ENCODE measurements at places on chromosomes 6 and 20.

GRCh38 chr20:16590041-16590633 lies 16.9 kb upstream of the KIF16B start:
- DNase-seq: no peak

- DNase-seq: no peak
Observed at GRCh38 chr20:11651647-11652046, 266.0 kb upstream of the BTBD3 start.

- DNase-seq: no peak
Observed at GRCh38 chr6:112178846-112179245, 75.5 kb downstream of the LAMA4 start.

DNA sequence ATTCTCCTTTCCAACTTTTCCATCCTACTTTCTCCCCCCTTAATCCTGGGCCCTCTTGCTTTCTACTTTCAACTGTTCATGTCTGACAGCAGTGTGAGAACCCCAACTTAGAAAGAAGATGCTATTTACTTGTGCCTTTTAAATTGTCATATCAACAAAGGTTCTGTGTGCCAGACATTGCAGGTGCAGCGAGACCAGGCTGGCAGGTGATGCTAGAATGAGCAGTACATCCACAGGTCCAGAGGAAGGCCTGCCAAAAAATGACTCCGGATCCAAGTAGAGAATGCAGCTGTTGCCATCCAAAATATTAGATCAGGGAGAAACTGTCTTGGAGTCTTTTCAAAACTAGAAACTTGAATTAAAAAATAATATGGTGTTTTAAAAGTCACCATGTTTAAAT lies 510.5 kb downstream of the LMBRD1 start:
- DNase-seq: no peak

GRCh38 chr6:98092331-98092730 lies 742.0 kb upstream of the POU3F2 start:
- no peak for DNase-seq

- no peak for DNase-seq
Observed at GRCh38 chr20:41330343-41330720, 10.3 kb upstream of the LPIN3 start.

GRCh38 chr6:44129841-44130322 lies 2.5 kb downstream of the TMEM63B start:
- DNase-seq: no peak

DNA sequence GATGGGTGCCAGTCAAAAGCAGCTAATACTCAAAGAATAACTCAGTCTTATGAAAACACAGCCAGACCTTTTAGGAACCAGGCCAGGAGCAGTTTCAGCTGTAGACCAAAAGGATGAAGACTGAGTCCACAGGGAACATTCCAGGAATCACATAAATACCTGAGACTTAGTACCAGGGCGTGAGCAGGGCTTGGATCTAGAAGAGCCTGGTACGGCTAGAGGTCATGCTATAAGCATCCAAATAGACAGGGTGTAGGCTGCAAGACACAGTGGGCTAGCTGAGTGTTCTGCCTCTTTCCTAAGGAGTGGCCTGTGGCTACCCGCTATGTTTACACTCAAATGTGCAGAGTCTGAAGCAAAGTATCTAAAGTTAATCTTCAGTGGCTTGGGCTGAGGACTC lies 29.5 kb upstream of the LRRC1 start:
- no peak for DNase-seq

GRCh38 chr6:128192972-128193371 lies 292.1 kb upstream of the THEMIS start:
- DNase-seq: no peak

DNA sequence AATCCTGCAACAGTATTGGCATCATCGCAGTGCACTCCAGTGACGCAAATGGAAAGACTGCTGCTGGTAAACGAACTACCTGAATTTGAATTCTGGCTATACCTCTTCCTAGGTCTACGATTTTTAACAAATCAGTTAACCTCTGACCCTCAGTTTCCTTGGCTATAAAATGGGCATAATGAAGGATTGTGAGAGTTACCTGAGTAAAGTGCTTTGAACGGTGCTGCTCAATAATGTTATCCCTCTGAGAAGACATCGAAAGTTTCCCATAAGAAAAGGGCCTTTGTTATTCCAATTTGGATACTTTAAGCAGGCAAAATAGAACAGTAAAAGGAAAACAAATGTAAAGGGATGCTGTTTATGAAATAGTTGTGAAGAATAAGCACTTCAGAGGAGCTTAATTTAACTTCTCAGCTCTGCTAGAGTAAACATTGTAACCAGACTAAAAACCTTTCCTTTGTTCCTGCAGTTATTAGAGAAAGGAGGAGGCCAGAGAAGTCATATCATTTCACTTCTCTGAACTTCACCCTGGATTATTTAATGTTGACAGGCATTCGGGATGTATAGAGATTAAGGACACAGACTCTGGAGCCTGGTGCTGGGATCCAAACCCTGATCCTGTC lies 5.8 kb downstream of the SGK1 start:
- DNase-seq: no peak

- no peak for DNase-seq
Observed at GRCh38 chr6:39452306-39453145, 130.0 kb upstream of the KCNK16 start.

DNA sequence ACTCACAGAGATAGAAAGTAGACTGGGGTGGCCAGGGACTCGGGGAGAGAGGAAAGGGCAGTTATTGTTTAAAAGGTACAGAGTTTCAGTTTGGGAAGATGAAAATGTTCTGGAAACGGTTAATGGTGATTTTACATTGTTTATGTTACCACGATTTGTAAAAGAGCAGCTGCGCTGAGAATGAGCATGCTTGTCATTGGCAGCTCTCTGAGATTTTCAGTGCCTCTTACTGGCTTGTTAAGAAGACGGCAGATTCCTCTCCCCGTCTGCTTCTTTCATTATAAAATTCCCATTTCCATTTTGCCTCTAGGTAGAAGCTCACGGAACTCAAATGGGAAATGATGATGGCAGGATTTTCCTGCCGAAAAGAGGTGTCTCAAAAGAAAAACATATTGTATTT lies 39.7 kb upstream of the PPP1R3G start:
- no peak for DNase-seq

GRCh38 chr6:91029211-91029610 lies 442.3 kb upstream of the MAP3K7 start:
- DNase-seq: no peak

GRCh38 chr6:166308033-166308768 lies at the start of gene PRR18:
Gene PRR18, minus strand, starts transcription at chr6:166308392. Its CDS starts 250 bp downstream, at chr6:166308142.
- peak; percentile 82 for DNase-seq

DNA sequence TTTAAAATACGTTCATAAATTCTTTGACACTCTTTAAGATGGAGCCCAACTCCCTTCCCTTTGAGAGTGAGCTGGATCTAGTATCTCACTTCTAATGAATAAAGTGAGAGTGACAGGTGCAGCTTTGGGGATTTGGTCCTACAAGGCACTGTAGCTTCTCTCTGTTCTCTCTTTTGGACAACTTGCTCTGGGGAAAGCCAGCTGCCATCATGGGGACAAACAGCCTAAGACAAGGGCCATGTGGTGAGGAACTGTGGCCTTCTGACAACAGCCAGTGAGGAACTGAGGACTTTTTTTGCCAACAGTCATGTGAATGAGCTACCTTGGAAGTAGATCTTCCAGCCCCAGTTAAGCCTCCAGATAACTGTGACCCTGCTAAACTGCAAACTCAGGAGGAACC lies 272.8 kb upstream of the AGPAT4 start:
- DNase-seq: no peak

- DNase-seq: peak; percentile 58
Observed at GRCh38 chr6:122833021-122833491, 44.0 kb downstream of the SMPDL3A start.

- no peak for DNase-seq
Observed at GRCh38 chr6:148789948-148790347, 43.1 kb downstream of the UST start.

- no peak for DNase-seq
Observed at GRCh38 chr6:5128351-5128750, 43.2 kb downstream of the PPP1R3G start.

GRCh38 chr6:32883789-32884188 lies 29.8 kb downstream of the PSMB9 start:
- peak; percentile 3 for DNase-seq

- DNase-seq: no peak
Observed at GRCh38 chr6:162539321-162539720, 188.2 kb downstream of the PRKN start.

- DNase-seq: no peak
Observed at GRCh38 chr6:115935361-115935760, 125.3 kb downstream of the FRK start.

DNA sequence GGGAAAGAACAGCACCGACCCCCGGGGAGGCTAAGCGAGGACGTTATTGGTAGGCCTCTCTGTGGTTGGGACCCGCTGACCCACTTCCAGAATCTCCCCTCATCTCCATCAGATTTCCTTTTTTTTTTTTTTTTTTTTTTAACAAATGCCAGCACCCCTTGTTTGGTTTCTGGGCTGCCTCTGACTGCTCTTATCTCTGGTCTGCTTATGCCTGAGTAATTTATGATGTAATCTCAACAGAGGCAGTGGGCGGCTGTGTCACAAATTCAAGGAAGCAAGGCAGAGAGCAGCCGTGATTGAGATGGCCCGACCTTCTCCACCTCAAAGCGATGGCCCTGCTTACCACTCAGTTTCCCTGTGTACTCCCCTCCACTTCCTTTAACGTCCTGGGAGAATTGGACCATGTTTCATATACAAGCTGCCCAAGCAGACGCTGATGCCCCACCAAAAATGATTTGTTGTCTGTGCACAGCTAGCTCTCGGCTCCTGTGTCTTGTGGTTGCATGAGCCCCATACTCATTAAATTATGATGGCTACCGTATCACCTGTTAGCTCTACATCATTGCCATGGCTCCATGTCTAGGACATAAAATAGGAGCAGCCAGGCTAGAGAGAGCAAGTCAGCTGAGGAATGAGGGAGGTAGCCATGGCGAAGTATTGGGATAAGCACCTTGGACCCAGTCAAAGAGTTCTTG lies 98.1 kb downstream of the ZNF217 start:
- no peak for DNase-seq

- no peak for DNase-seq
Observed at GRCh38 chr20:50916257-50916656, 15.0 kb downstream of the ADNP start.

DNA sequence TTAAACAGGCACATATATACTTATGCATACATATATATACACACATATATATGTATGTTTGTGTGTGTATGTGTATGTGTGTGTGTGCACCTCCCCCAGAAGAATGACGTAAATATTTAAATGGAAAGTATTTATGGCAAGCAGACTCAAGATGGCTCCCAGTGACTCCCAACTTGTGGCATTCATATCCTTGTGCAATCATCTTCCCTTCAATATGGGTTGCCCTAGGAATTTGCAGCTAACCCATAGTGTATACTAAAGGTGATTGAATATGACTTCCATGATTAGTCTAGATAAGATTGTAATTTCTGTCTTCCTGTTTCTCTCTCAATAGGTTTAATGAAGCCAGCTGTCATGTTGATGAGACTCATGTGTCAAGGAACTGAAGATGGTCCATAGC lies 127.6 kb downstream of the TRDN start:
- DNase-seq: no peak

DNA sequence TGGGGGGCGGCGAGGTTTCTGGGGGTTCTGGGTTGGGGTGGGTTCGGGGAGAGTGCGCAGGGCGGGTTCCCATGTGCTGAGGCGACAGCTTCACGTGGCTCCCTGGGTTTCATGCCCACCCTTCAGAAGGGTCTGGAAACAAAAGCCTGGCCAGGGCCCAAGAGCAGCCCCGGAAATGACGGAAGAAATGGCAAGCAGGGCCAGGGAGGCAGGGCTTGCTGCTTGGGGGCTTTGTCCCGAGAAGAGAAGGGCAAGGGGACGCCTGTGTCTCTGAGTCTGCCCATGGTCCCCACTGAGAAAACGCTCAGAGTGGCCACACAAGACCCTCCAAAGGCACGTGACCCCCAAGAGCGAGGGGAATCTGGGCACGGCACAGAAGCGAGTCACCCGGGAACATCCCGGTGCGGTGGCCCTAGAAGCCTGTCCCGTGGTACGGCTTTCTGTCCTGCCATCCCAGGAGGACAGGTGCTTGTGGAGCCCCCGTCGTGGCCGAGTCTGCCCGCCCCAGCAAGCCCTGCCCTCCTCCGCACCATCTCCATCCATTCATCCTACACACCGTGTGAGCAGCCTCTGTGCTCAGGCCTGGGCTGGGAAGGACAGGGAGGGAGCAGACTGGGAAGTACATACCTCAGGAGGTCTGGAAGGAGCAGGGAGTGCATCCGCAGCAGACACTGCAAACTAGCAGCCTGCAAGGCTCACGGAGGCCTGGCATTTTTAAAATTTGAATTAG lies 9.0 kb downstream of the NPEPL1 start:
- DNase-seq: no peak

- no peak for DNase-seq
Observed at GRCh38 chr20:62710886-62711702, 2.5 kb downstream of the NTSR1 start.

GRCh38 chr20:48220033-48220633 lies 434.9 kb upstream of the SULF2 start:
- DNase-seq: no peak

DNA sequence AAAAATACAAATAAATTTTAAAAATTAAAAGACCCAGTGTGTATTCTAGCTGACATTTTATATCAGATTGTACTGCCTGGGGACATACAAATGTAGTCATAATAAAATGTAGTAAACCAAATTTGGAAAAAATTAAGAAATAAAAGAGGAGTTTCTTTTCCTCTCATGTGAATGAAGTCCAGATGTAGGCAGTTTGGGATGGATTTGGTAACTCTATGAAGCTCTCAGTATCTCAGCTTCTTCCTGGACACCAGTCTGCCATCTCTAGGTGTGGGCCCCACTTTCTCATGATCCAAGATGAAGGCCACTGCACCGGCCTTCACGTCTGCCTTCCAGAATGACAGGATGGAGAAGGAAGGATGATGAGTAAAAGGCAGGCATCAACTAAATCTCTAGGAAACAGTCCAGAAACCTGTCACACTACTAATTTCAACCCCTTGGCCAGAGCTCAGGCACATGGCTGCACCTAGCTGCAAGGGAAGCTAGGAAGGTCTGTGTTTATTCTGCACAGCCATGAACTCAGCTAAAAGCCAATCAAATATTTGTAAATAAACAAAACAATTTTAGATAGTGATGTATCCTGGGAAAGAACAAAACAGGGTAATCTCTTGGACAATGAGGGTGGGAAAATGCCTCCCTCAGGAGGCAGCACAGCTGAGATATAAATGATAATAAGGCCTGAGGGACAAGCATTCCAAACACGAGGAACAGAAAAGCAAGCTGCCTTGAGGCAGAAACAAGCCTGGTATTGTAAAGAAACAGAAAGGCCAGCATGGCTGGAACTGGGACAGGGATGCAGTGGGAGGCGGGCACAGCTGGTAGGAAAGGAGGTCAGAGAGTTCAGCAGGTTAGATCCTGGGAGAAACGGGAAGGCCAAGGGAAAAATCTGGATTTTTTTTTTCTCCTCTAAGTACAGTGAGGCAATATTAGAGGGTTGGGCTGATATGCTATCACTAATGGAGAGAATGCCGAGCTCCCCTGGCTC lies 88.5 kb upstream of the PTPN1 start:
- no peak for DNase-seq

DNA sequence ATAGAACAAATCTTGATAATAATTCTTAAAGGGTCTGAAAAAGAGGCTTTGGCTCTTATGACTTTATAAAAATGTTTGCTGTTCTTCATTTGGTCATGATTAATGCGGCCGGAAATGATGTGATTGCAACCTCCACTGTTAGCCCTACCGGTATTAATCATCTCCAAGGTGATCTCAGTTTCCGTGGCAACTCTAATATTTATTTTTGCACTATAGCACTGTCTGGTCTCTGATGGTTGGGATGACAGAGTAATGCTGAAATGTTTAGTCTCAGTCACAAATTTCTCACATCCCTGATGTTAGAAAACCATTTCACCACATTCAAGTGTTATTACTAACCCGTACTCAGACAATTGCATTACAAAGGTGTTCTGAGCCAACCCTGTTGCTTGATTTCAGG lies 87.4 kb downstream of the TMEM200A start:
- DNase-seq: no peak

GRCh38 chr20:10476319-10476724 lies 41.2 kb downstream of the SLX4IP start:
- no peak for DNase-seq
